ENCODE measurements at places on chromosomes 6 and 20. TPM values are rescaled to one million over a fixed set of nuclear protein-coding genes. Genes with fewer than 3 reads are reported as not detected.

- no peak for DNase-seq
Observed at GRCh38 chr6:109449064-109449794, 6.3 kb downstream of the MICAL1 start.

DNA sequence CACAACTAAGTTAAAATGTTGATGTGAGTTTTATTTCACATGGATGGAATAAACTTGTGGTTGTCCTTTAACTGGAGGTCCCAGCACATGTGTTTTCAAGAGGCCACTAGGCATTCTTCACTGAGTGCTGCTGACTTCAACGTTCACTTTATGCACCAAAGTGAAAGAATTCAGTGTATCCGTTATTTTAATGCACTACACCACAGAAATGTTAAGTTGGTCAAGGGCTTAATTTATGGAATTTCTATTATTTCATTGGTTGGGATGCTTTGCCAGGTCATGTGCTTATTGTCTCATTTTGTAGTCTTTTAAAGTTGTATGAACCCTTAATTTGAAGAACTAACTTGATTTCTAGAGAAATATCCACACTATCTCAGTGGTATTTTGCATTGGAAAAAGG, 106.4 kb downstream of the PPP1R14C start:
- DNase-seq, result no peak

DNA sequence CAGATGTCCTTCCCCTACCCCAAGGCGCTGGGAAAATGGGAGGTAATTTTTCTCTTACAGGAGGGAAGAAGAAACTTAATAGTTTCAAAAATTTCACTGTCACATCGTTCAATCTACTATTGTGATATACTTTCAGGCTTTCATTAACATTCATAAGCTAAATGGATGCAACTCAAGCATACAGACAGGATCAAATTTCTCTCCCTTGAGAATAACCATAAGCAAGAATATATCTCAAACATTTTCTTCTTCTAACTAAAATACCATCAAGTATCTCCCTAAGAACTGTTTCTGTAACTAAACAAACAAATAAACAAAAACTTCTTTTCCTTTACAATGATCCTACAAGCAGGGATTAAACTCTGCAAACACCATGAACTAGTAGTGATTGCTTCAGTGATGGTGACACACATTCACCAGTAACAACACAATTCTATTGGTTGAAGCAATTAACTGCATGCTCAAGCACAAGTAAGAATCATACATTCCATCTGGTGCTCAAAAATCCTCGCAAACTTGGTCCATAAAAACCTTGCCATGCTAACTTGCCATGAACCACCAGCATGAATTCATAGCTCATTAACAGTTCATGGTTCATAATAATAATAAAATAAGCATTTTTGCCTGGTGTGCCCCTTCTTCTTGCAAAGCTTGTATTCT, 183.8 kb downstream of the PTPRK start:
- no peak for DNase-seq

GRCh38 chr6:7267071-7267465, 45.9 kb downstream of the SSR1 start:
- DNase-seq, result no peak

DNA sequence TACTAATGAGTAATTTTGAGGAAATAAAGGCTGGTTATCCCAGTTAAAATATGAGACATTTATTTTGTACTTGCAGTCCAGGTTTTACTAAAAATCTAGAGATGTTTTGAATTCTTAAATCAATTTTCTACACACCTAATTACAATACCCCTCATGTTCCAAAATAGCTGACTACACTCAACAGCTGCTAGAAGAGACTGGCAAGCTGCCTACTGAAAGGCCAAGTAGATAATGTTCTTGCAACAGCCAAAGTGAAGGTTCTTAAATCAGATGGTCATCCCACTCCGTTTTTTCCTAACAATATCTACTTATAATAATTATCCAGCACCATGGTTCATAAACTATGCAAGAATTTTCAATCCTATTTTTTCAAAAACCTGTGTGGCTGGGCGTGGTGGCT, 69.0 kb downstream of the DTNBP1 start:
- DNase-seq, result no peak

CST8 gene
- not detected for total RNA-seq

DNA sequence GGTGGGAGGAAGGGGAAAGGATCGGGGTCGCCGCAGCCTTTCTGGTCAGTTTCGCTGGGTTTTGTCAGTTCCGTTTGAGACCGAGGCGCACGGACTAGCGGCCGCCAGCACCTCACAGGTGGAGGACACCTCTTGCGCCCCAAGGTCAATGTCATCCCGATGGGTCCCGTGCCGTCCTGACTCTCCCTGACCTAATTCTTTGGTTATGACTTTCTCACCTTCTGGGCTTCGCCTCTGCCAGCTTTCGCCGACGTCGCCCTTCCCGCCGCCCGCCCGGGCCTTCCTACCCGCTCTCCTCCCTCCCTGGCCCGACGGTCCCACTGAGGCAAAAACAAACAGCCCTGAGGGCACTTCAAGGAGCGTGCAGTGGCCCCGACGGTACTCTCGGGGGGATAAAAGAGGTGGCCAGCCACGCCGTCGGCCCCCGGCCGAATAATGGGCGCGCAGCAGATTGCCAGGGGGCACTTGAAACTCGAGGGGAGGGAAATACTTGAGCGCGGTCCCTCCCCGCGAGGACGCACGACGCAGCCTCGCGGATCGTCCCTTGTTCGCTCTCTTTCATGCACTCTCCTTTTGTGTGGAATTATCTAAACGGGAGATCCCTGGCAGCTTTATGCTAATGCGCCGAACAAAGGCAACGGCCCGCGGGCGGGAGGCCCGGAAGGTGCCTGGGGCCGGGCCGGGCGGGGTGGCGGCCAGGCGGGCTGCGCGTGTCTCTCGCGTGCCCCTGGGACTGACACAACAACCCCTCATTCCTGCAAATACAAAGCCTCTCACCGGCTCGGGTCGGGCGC, 3.9 kb upstream of the INSM1 start:
- DNase-seq, result no peak

- DNase-seq, result no peak
Observed at GRCh38 chr20:51541189-51542032, 1.1 kb downstream of the NFATC2 start.

VWA7 gene
- total RNA-seq, result 6.4 TPM

GPR63 gene
- 4.2 TPM for total RNA-seq

GRCh38 chr6:46440641-46441040, 50.6 kb downstream of the RCAN2 start:
- no peak for DNase-seq

- DNase-seq, result no peak
Observed at GRCh38 chr20:44224637-44225036, 14.1 kb upstream of the OSER1 start.

GRCh38 chr6:37362101-37362828, 8.5 kb downstream of the RNF8 start:
- DNase-seq, result no peak

GRCh38 chr6:158316022-158316421, 3.8 kb downstream of the TULP4 start:
- DNase-seq, result no peak

- no peak for DNase-seq
Observed at GRCh38 chr20:49572857-49573256, 4.9 kb upstream of the PTGIS start.
